Breast epithelium (tissue), 4 donors: ENCODE measurements at places on chromosomes 4 and X.

DNA sequence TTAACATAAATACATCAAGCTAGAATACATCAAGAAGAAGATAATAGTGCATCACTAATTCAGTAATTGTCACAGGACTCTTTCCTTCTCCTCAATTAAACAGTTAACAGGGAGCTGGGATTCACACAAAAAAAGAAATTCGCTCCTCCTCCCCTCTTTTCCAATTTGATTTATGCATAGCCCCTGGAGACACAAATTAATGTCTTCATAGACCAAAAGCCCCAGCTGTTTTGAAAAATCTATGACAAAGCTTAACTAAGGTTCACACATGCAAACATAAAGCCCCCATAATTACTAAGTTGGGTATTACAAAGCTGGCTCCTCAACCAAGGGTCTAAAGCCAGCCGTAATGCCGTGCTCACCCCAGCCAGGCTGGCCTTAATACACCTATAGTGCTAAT, 61.2 kb downstream of the ENOX2 start:
- no peaks in the 10 kb centered on the region for H3K4me1 ChIP-seq
- no peak overlapping the region for H3K4me3 ChIP-seq

- no peak overlapping the region for H3K4me3 ChIP-seq
- no peaks in the 10 kb centered on the region for H3K4me1 ChIP-seq
Observed at GRCh38 chr4:162241857-162242256, 78.1 kb upstream of the FSTL5 start.

- no peak overlapping the region for H3K27ac ChIP-seq
- no peaks in the 10 kb centered on the region for H3K36me3 ChIP-seq
- H3K27me3 ChIP-seq, result no peaks in the 10 kb centered on the region
- no peak for DNase-seq
- no peaks in the 10 kb centered on the region for H3K4me1 ChIP-seq
Observed at GRCh38 chr4:24559889-24560288, 24.5 kb downstream of the DHX15 start.

DNA sequence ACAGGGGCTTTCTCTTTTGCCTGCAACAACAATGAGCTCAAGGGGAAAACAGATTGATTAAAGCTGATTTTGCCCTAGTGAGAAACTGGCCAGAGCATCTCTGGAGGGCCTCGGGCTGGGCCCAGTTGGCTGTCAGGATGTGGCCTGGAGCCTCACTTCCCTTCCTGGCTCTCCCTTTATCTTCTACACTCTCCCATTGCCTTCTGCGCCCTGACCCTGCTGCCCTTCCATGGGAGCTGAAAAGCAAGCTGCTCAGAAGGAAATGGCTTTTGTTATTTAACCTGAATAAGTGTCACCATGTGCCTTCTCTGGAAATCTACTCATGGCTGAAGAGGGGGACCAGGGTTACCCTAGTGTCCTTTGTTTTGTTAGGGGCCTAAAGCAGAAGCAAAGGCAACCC, 43.8 kb downstream of the NHSL2 start:
- H3K27ac ChIP-seq, result no peak overlapping the region
- H3K27me3 ChIP-seq, result no peaks in the 10 kb centered on the region
- DNase-seq, result no peak
- no peaks in the 10 kb centered on the region for H3K4me1 ChIP-seq
- no peak overlapping the region for H3K4me3 ChIP-seq

DNA sequence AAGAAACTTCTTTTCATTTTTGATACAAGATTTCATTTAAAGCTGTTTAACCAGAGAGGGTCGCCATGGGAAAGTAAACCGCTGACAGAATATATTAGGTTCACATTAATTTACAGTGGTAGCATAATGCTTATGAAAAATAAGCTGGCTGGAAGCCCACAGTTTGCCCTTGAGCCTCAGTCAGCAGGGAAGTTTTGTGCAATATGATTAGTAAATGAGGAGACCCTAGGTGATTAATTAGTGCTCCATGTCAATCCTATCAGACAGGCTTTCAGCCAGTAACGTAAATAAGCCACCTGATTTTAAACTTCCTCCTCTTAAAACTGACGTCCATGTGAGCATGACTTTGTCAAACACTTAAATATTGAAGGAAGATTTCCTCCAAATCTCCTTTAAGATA, 134.2 kb downstream of the TSPAN5 start:
- no peak overlapping the region for H3K27ac ChIP-seq
- H3K27me3 ChIP-seq, result no peaks in the 10 kb centered on the region
- H3K4me1 ChIP-seq, result no peaks in the 10 kb centered on the region
- H3K4me3 ChIP-seq, result no peak overlapping the region
- H3K36me3 ChIP-seq, result no peaks in the 10 kb centered on the region

- no peak overlapping the region for H3K27ac ChIP-seq
- H3K4me1 ChIP-seq, result no peaks in the 10 kb centered on the region
- no peaks in the 10 kb centered on the region for H3K36me3 ChIP-seq
- peaks cover 5% of the 10 kb centered on the region for H3K27me3 ChIP-seq
Observed at GRCh38 chrX:150416469-150416868, 53.4 kb downstream of the MAMLD1 start.

DNA sequence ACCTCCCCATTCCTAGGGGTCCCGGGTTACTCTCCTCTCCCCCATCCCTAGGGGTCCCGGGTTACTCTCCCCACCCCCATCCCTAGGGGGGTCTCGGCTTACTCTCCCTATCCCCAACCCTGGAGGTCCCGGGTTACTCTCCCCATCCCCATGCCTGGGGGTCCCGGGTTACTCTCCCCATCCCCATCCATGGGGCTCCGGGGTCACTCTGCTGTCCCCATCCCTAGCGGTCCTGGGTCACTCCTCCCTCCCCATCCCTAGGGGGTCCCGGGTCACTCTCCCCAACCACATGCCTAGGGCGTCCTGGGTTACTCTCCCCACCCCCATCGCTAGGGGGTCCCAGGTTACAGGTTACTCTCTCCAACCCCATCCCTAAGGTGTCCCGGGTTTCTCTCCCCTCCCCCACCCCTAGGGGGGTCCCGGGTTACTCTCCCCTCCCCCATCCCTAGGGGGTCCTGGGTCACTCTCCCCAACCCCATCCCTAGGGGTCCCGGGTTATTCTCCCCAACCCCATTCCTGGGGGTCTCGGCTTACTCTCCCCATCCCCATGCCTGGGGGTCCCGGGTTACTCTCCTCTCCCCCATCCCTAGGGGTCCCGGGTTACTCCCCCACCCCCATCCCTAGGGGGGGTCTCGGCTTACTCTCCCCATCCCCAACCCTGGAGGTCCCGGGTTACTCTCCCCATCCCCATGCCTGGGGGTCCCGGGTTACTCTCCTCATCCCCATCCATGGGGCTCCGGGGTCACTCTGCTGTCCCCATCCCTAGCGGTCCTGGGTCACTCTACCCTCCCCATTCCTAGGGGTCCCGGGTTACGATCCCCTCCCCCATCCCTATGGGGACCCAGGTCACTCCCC, 821 bp downstream of the ASMTL start:
- no peak for DNase-seq
- H3K4me3 ChIP-seq, result peak overlapping the region; percentile 77
- H3K27me3 ChIP-seq, result no peaks in the 10 kb centered on the region
- H3K4me1 ChIP-seq, result no peaks in the 10 kb centered on the region

DNA sequence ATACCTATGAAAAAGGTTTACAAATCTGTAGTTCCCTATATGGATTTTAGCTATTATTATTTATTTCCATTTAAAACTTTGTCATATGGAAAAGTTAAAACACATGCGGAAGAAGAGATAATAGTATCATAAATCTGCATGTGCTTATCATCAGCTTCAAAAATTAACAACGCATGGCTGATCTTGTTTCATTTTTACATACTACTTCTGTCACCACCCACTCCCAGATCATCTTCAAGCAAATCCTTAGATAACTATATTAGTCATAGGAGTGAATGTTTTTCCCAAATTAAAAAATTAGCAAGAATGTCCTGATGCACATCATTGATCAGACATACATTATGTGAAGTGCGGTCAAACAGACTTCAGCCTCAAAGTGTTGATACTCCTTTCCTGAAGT, 24.6 kb upstream of the MOB1B start:
- H3K27me3 ChIP-seq, result no peaks in the 10 kb centered on the region
- H3K4me1 ChIP-seq, result no peaks in the 10 kb centered on the region
- no peak for DNase-seq
- H3K4me3 ChIP-seq, result no peak overlapping the region
